ENCODE measurements at places on chromosomes 5 and 9.

DNA sequence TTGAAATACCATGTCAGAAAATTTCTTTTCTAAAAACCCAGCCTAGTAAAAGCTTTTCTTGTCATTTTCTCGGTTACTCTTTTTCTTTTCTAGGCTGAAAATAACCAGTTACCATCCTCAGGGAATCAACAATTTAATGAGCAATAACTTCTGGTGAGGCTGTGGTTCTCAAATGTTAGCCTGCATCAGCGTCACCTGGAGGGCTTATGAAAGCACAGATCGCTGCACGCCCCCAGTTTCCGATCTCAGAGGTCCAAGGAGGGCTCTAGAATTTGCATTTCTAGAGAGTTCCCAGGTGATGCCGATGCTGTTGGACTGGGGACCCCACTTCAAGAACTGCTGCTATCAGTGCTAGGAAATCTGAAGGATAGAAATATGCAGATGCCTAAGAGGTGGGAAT, 28.9 kb upstream of the TLE1 start:
- DNase-seq: no peak

DNA sequence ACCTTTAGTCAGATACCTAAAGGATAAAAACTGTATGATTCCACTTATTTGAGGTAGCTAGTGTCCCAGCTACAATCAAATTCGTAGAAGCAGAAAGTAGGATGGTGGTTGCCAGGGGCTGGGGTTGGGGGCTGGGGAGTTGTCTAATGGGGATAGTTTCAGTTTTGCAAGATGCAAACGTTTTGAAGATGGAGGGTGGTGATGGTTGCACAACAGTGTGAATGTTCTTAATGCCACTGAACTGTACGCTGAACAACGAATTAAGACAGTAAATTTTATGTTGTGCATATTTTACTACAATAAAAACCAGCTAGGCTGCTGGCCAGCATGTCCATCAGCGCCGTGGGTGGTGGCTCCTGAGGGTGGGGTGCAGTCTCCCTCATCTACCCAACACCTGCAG, 137.8 kb downstream of the GADD45G start:
- no peak for DNase-seq

- DNase-seq: no peak
These were observed 41.8 kb downstream of the CAMK2A start for GRCh38 chr5:150247726-150248125.

- no peak for DNase-seq
These were observed 31.4 kb upstream of the SYK start for GRCh38 chr9:90770182-90770738.

DNA sequence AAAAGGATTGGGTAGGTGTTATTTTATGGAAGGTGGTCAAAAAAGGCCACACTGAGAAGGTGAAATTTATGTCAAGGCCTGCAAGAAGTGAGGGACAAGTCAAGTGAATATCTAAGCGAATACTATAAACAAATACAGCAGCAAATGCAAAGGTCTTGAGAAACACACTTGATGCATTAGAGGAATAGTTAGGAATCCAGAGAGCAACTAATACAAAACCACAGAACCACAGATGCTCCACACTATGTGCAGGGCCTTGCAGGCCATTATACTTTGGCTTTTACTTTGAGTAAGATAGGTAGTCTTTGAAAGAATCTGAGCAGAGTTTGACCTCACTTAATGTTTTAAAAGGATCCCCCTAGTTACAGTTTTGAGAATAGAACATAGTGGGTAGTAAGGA, 4.6 kb downstream of the ZNF622 start:
- DNase-seq: no peak

DNA sequence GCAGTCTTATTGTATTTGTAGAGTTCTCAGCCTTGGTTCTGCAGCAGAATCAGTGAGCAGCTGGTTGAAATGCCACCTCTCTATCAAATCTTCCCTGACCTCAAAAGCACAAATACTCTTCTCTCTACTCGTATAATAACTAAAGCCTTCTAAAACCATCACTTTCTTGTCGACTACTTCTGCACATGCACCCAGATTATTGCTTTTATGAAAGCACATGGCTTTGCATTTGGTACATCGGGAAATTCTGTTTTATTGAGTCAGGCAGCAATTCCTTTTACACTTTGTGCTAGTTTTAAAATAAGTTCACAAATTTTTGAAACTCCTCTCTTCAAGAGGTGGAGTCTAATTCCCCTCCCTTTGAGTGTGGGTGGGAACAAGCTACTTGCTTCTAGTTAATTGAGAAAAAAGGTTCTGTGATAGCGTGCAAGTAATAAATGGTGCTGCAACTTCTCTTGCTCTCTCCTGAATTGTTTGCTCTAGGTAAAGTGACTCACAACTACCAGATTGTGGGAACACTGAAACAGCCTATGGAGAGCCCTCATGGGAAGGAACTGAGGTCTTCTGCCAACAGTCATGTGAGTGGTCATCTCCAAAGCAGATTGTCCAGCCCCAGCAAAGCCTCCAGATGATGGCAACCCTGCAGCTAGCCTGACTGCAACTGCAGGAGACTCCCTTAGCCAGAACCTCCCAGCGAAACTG, 66.0 kb upstream of the TAF1L start:
- DNase-seq: no peak

- DNase-seq: no peak
These were observed 76.0 kb downstream of the COL15A1 start for GRCh38 chr9:99019510-99020331.

- DNase-seq: no peak
These were observed 133.0 kb upstream of the IQGAP2 start for GRCh38 chr5:76269932-76270610.
